ENCODE measurements at places on chromosomes 16 and 17.

GRCh38 chr17:49051269-49051668 is 54.1 kb downstream of the IGF2BP1 start:
- DNase-seq: no peak

- DNase-seq: no peak
These were observed 116.0 kb upstream of the GOT2 start for GRCh38 chr16:58850019-58850677.

GRCh38 chr16:70746708-70747424 is 54.1 kb downstream of the VAC14 start:
- no peak for DNase-seq

- no peak for DNase-seq
These were observed 9.0 kb downstream of the ADGRG1 start for GRCh38 chr16:57637424-57637823.

- DNase-seq: no peak
These were observed 61.0 kb downstream of the TNRC6C start for GRCh38 chr17:78019367-78019975.

- DNase-seq: no peak
These were observed 3.8 kb upstream of the WSCD1 start for GRCh38 chr17:6066183-6066948.

- no peak for DNase-seq
These were observed 238.1 kb downstream of the ZNF423 start for GRCh38 chr16:49617710-49618330.

DNA sequence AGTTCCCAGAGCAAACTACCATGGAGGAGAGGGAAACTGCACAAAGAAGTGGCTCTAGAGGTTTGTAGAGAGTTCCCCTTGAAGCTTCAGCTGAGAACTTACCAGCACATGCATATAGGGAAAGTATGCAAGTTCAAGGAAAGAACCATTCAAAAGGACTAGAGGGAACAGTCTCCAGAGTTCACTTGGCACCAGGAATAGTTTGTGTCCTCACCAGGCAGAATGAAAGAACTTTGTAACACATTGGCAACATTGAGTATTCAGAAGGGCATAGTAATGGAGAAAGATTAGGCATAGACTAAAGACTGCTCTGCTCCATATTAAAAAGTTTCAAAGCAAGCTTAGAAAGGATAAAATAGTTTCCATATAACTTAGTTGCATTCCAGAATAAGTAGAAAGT is 155.4 kb upstream of the TOM1L1 start:
- DNase-seq: no peak

GRCh38 chr17:61595418-61596186 is 4.6 kb upstream of the NACA2 start:
- no peak for DNase-seq

GRCh38 chr16:69581297-69581696 is 15.5 kb downstream of the NFAT5 start:
- no peak for DNase-seq

GRCh38 chr17:28889996-28890395 is 7.5 kb downstream of the FLOT2 start:
- DNase-seq: no peak

- no peak for DNase-seq
These were observed 73.0 kb upstream of the DNAH17 start for GRCh38 chr17:78650093-78650715.

DNA sequence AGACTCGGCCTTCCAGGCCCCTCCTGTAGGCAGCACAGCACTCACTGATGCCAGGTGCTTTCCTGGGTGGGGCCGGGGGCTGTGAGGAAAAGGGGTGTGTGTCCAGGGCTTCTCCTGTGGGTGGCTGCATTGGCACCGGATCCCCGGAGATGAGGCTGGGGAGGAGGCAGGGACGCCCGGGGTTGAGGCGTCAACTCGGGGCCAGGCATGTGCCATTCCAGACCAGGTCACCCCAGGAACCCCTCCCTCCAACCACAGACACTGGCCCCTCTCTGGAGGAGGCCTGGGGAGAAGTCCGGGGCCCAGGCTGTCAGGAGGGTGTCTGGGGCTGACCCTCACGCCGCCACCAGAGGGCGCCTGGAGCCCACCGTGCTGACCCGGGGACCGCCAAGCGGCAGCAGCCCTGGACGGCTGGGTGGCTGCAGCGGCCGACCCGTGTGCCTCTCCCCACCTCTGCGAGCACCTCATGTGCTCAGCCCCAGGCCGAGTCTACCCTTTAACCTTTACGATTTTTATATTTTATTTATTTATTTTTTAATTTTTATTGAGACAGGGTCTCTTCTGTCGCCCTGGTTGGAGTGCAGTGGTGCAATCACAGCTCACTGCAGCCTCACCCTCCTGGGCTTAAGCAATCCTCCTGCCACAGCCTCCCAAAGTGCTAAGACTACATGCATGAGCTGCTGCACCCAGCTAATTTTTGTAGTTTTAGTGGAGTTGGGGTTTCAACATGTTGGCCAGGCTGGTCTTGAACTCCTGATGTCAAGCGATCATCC is 3.2 kb upstream of the METRN start:
- peak; percentile 83 for DNase-seq

DNA sequence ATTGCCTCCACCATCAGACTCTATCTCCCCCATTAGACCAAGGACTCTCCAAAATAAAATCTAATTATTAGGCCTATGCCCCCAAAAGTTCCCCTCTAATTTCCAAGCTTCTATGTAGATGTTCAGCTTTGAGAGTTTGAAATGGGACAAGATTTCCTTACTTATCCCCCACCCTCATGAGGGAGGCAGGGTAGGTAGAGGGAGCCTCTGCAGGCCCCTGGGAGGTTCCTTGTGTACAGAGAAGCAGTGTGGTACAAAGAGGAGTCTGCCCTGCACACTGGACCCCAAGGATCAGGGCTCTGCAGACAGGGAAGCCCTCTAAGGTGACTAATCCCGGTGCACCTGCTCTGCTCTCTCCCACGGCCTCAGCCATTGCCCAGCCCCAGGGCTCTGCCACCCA is 2.5 kb downstream of the KRT17 start:
- no peak for DNase-seq

DNA sequence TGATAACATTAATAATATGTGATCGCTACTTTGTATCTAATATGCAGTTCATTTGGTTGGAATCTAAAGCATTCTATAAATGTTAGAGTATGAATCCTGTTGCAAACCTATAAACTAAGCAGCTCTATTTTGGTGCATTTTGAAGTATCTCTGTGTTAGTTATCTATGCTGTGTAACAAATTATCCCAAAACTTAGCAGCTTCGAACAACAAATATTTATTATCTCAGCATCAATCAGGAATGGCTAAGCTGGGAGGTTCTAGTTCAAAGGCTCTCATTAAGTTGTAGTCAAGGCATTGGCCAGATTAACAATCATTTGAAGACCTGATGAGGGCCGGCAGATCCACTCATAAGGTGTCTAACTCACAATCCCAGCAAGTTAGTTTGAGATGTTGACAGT is 10.1 kb upstream of the MSI2 start:
- no peak for DNase-seq

DNA sequence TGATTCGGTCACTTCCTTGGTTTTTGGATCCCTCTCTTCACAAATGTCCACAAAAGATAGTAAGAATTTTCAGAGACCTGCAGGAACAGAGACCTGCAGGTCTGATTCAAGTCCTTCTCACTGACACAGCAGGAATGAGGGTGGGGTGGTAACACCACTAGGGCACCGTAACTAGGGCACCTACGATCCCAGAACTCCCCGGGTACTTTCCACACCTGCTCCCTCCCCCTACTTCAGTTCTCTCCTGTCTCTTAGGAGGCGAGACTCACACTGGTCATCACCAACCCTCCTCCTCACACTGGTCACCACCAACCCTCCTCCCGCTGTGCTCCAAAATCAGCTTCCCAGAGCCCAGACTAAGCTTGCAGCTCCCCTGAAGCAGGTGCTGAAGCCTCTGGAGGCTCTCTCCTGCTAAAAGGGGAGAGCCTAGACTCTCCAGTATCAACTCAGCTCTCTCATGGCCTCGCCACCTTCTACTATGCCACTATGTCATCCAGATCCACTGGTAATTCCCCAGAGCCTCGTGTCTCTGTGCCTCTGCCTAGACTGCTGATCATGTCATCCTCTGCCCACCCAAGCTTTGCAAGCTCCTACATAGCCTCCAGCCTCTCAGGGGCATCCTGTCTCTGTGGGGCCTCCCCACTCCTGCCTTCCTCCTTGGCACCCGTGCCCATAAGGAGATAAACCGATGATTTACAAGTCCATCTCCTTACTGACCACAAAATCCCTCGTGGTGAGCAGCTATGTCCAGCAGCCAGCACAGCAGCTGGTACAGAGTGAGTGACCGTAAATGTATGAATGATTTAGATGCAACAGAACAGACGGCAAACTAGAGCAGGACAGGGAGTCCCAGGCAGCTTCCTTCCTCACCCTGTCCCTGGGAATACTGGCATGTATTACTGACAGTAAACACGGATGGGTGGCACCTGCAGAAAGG is 63.4 kb upstream of the GSG1L start:
- DNase-seq: no peak

- DNase-seq: no peak
These were observed 755 bp upstream of the C16orf89 start for GRCh38 chr16:5066511-5066910.

DNA sequence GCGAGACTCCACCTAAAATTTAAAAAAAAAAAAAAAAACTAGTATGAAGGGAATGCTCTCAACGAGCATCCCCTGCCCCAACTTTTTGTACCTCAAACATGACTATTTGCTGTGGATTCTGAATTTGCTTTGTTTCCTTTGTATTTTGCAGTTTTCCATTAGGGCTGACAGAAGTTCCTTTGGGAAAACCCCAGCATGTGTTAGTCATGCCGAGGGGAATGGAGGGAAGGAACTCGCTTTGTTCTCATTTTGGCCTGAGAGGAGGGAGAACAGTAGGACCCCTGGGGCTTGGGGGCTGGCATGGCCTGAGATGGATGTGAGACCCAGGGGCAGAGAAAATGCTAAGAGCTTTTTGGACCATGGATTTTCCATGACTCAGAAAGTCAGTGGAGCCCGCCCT is 20.5 kb downstream of the KRT9 start:
- DNase-seq: no peak

DNA sequence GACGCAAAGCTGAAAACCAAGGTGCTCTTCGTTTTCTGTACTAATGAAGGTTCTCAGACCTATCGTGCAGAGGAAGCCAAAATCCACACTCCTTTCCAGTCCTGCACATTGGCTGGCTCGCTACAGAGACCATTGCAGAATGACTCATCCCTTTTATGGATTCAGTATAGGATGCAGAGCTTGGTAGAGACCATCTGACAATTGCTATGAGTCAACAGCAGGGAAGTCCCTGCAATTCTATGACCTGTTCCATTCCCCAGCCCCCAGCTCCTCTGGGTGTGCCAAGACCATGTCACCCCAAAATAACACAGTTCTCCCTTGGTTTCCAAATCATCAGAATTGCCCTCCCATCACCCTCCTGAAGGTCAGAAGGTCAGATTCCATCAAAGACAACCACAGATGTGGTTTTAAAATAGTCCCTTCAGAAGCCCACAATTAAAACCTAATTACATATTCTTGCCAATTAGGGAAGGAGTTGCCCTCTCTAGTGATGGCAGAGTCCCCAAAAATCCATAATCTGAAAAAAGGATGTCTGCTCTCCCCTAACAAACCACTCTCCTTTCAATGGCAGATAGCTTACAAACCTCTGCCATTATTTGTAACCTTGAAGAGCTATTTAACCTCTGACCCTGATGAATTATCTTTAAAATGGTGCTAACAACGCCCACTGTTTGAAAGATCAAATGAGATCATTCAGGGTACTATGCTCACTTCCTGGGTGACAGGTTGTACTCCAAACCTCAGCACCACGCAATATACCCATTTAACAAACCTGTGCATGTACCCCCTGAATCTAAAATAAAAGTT is 108.2 kb upstream of the RBBP6 start:
- DNase-seq: no peak

DNA sequence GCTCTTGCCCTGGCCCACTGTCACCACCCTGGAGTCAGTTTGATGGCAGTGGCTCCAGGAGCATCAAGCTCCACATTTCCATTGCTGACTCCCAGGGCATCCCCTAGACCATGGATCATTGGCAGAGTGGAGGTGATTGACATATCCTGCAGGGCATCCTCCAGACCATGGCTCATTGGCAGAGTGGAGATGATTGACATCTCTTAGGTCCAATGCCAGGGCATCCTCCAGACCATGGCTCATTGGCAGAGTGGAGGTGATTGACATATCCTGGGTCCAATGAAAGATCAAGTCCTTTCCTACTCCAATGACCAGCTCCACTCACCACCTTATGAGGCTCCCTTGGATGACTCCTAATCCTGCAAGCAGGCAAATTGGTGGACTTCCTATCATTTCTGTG is 174.3 kb upstream of the NLRP1 start:
- DNase-seq: no peak

DNA sequence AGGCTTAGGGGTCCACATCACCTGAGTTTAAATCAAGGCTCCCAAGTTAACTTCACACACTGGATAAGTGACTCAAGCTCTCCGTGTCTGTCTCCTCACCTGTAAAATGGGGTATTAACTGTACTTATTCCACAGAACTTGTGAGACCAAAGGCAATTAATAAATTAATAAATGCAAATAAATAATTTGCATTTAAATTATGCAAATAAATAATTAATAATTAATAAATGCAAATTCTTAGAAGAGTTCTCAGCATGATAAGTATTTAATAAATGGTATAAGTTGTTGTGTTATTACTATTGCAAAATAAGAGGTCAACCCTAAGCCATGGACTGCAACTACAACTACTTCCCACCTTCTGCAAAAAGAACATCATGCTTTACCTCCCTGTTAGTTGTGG is 13.7 kb upstream of the CXCL16 start:
- DNase-seq: no peak

- no peak for DNase-seq
These were observed 36.7 kb upstream of the CIBAR2 start for GRCh38 chr16:85148931-85149330.

GRCh38 chr16:67803894-67804293 is 2.5 kb downstream of the RANBP10 start:
- no peak for DNase-seq

DNA sequence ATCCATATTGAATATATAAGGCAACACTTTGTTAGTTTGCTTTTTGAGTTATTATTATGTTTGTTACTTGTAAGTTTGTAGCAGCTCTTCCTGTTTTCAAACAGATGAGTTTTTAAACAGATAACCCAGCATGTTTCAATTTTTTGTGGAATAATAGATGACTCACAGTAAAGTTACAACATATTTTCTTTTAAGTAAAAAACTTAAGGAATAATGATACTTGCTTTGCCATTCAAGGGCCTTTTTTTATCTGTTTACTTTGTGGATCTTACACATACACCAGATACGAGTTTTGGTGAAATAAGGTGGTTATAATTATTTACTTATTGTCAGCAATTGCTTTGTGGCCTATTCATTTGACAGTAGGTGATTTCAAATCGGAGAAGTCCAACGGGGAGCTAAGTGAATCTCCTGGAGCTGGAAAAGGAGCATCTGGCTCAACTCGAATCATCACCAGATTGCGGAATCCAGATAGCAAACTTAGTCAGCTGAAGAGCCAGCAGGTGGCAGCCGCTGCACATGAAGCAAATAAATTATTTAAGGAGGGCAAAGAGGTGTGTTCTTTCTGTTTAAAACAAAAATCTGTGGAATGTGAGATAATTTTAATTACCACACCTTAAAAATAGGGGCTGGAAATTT is 66.3 kb downstream of the BPTF start:
- DNase-seq: no peak

- no peak for DNase-seq
These were observed 117.6 kb downstream of the USP31 start for GRCh38 chr16:23031508-23032098.

Measured in stimulated activated CD4-positive, alpha-beta T cell treated with anti-CD3 and anti-CD28 coated beads, Interleukin-12 subunit alpha, Interleukin-12 subunit beta, amount 100 ng/mL, for 4 hours (primary cell).